H9 (cell line): ENCODE measurements at places on chromosomes 7 and 10.

DNA sequence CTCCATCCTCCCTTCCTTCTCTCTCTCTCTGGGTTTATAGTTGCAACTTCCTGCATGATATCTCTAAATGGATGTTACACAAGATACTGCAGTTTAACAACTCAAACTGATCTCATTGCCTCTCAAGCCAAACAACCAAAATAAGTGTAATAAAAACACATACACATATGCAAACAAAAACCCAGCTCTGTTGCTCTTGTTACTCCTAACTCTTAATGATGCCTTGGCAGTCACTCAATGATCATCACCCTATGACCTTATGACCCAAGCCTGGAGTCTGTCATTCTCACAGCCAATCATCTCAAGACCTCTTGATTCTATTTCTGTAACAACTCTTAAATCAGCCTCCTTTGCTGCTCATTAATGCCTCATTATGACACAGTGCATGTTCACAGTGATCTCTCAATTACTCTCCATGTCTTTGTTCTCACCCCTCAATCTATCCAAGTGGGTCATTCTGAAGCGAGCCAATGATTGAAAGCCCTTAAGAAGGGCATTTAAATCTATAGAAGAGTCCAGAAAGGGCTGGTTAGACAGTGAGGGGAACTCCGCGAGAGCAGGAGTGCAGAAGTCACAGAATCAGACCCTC is 210.9 kb downstream of the INHBA start:
- H3K27ac ChIP-seq: no peak overlapping the region
- no peaks in the 10 kb centered on the region for H3K27me3 ChIP-seq
- H3K4me1 ChIP-seq: no peaks in the 10 kb centered on the region
- no peak overlapping the region for H3K4me3 ChIP-seq

DNA sequence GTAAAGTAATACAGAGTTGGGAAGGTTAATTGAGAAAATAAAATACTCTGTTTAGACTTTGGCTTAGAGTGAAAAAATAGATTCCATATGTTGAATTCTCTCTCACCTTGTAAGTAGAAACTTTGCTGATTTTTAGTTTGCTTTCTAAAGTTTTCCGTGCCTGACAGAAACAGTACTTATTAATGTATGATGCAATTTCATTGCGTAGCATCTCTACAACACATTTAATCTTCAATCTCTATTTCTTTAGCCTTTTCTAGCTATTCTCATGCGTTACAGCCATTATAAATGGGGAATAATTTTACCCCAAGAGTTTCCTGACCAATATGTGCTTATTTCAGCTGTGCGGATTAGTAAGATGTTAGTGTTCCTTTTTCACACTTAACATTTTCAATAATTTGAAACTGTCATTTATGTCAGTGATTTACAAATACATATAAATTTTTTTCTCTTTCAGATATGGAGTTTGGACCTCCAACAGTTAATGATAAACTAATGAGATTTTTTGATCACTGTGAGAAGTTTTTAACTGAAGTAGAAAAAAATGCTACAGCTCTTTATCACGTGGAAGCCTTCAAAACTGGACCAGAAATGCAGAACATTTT is 3.3 kb downstream of the MINPP1 start:
- no peak overlapping the region for H3K27ac ChIP-seq
- no peaks in the 10 kb centered on the region for H3K4me1 ChIP-seq
- DNase-seq: no peak
- no peak overlapping the region for H3K4me3 ChIP-seq
- no peaks in the 10 kb centered on the region for H3K27me3 ChIP-seq
- peaks cover 32% of the 10 kb centered on the region for H3K36me3 ChIP-seq

GRCh38 chr10:5670662-5671375 is 4.4 kb upstream of the ASB13 start:
- no peaks in the 10 kb centered on the region; the same call in 2 of the 3 replicates for H3K36me3 ChIP-seq
- H3K4me1 ChIP-seq: peaks cover 4% of the 10 kb centered on the region; the same call in 1 of the 2 replicates
- no peak for DNase-seq
- H3K27ac ChIP-seq: no peak overlapping the region

DNA sequence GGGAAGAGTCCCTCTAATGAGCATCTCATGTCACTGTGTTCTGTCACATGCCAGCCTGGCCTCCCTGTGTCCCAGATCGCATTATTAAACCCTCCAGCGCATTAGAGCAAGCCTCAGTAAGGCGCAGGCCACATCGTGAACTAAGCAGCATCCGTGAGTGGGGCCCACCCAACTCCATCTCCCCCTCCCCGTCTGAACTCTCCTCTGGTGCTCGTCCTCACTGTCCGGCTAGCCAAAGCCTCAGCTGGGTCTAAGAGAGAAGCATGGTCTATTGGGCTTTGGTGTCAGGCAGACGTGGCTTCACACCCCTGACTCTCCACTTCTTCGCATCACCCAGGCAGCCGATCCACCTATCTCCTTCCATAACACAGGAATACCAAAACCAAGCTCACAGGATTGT is 164.7 kb upstream of the LANCL2 start:
- H3K4me1 ChIP-seq: no peaks in the 10 kb centered on the region; the same call in 1 of the 2 replicates
- no peaks in the 10 kb centered on the region for H3K27me3 ChIP-seq
- no peak for DNase-seq

DNA sequence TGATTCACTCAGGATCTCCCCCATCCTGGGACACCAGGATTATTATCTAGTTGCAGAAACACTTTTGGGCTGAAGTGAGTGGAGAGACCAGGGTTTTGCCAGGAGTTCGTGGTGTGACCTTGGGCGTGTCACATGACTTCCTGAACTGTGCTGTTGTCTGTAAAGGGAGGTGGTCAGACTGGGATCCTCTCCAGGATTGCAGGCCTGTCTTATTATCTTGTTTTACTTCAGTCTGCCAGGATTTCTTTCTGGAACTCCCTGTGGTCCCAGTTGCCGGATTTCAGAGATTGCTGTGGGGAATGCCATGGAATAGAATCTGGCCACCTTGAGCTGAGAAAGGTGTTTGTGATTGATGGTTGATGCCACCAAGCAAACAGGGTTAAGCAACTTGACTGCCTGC is 35.8 kb downstream of the CRCP start:
- DNase-seq: no peak
- H3K27me3 ChIP-seq: no peaks in the 10 kb centered on the region
- H3K36me3 ChIP-seq: peaks cover 26% of the 10 kb centered on the region; the same call in 2 of the 3 replicates

DNA sequence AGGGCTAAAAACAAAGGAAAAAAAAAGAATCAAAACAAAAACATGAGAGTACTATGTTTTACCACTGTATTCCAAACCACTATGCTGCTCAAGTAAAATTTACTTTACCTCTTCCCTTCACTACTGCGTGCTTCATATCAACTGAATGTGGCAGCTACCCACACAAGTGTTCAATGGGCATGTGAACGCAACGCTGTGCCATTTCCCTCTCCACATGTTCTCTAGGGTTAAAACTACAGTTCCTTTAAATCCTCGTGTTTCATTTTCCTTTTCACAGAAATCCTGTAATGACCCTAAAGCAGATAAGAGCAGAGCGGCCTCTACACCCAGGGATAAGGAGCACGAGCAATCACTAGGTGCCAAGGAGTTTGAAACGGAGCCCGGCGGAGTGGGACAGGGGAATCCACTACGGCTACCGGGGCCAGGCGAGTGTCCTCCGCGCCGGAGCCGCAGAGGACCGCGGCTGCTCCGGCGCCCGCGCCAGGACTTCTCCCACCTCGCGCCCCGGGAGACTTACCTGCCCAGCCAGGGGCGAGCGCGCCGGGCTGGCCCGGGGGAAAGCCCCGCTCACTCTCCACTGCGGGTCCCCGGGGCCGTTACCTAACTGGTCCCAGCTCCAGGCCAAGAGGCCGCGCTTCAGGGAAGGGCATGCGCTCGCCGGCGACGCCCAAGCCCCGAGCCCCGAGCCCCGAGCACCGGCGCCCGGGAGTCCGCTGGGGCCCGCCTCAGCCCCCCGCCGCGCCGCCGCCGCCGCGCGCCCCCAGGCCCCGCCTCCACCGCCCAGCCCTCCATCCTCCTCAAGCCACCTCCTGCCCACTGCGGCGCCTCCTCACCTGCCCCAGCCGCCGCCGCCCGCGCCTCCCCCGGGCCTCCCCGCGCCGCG is 711 bp downstream of the NAMPT start:
- H3K36me3 ChIP-seq: no peaks in the 10 kb centered on the region
- DNase-seq: peak; percentile 69
- peak overlapping the region; percentile 68 for H3K27ac ChIP-seq
- no peaks in the 10 kb centered on the region; the same call in 1 of the 2 replicates for H3K4me1 ChIP-seq

GRCh38 chr10:33093362-33093761 is 135.3 kb upstream of the ITGB1 start:
- H3K4me3 ChIP-seq: no peak overlapping the region
- peaks cover 4% of the 10 kb centered on the region; the same call in 1 of the 2 replicates for H3K4me1 ChIP-seq
- peaks cover 27% of the 10 kb centered on the region for H3K36me3 ChIP-seq
- no peak overlapping the region for H3K27ac ChIP-seq

- no peak for DNase-seq
- H3K27me3 ChIP-seq: no peaks in the 10 kb centered on the region
- no peak overlapping the region for H3K4me3 ChIP-seq
- no peaks in the 10 kb centered on the region for H3K4me1 ChIP-seq
- H3K27ac ChIP-seq: no peak overlapping the region
- no peaks in the 10 kb centered on the region for H3K36me3 ChIP-seq
Observed at GRCh38 chr10:126732868-126733267, 62.4 kb upstream of the C10orf90 start.

DNA sequence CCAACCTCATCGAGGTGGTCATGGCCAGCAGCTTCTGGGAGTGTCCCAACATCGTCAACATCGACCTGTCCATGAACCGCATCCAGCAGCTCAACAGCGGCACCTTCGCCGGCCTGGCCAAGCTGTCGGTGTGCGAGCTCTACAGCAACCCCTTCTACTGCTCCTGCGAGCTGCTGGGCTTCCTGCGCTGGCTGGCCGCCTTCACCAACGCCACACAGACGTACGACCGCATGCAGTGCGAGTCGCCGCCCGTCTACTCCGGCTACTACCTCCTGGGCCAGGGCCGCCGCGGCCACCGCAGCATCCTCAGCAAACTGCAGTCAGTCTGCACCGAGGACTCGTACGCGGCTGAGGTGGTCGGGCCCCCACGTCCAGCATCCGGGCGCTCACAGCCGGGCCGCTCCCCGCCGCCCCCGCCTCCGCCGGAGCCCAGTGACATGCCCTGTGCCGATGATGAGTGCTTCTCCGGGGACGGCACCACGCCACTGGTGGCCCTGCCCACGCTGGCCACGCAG is 75.0 kb downstream of the ELFN1 start:
- H3K27ac ChIP-seq: no peak overlapping the region
- H3K27me3 ChIP-seq: no peaks in the 10 kb centered on the region
- no peak for DNase-seq
- no peaks in the 10 kb centered on the region for H3K36me3 ChIP-seq
- H3K4me1 ChIP-seq: no peaks in the 10 kb centered on the region
